Lower leg skin (tissue), 4 donors: ENCODE measurements at places on chromosomes 1 and 21. TPM values are rescaled to one million over a fixed set of nuclear protein-coding genes. Genes with fewer than 3 reads are reported as not detected.

UBE2Q1 gene
- total RNA-seq: 26.9 TPM

FMN2 gene
- total RNA-seq: not detected

CLCA4 gene
- total RNA-seq: 0.99 TPM

DNA sequence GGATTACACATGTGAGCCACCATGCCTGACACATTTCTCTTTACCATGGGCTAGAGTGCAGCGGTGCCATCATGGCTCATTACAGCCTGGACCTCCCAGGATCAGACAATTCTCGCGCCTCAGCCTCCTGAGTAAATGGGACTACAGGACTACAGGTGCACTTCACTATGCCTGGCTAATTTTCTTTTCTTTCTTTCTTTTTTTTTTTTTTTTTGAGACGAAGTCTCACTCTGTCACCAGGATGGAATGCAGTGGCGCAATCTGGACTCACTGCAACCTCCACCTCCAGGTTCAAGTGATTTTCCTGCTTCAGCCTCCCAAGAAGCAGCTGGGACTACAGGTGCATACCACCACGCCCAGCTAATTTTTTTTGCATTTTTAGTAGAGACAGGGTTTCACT is 14.8 kb upstream of the KIF1B start:
- DNase-seq: no peak

GRCh38 chr1:234091876-234092275 is 187.4 kb downstream of the SLC35F3 start:
- peak; percentile 17 for DNase-seq

GRCh38 chr1:99464738-99465137 is 181.2 kb upstream of the PALMD start:
- no peak for DNase-seq

GRCh38 chr1:41464885-41465284 is 19.6 kb downstream of the EDN2 start:
- no peak for DNase-seq

GRCh38 chr1:198876371-198876871 is 237.6 kb downstream of the PTPRC start:
- DNase-seq: no peak

GRCh38 chr21:26107429-26107828 is 63.1 kb downstream of the APP start:
- no peak for DNase-seq

- DNase-seq: no peak
These were observed 18.3 kb upstream of the PLEKHA6 start for GRCh38 chr1:204377800-204378668.

DNA sequence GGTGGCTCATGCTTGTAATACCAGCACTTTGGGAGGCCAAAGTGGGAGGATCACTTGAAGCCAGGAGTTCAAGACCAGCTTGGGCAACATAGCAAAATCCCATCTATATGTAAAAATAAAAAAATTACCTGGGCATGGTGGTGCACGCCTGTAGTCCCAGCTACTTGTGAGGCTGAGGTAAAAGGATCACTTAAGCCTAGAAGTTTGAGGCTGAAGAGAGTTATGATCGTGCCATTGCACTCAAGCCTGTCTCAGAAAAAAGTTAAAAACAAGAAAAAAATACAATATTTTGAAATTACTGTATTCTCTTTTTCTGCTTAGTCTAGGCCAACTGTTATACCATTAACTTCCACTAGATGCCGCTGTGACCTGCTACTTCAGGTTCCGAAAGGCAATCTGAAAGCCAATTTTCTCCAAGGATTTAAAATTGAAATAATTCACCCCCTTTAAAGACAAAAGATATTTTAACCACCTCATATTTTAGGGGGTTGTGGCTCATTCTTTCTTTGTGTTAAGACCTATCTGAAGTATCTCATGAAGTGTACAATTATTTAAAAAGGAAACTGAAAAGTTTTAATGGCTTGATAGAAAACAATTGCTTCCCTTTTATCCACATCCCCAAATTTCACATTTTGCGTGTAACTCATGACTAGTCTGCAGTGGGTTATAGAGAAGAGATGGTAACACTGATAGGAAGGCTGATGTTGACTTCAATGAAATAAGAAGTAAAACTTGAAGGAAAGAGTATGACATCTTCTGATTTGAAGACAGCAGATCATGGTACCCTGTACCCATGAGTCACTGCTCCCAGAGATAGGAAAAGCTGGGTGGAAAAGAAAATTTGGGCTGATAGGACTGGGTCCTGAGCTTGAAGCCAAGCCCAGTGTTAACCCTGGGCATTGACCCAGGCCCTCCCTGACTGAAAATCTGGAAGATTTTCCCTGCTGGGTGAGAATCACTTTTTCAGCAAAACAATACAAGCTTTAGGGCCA is 24.4 kb upstream of the CLDN14 start:
- DNase-seq: no peak

GRCh38 chr1:62263006-62263813 is 56.0 kb downstream of the KANK4 start:
- DNase-seq: no peak
